ENCODE measurements at places on chromosomes 5 and 9.

- no peak for DNase-seq
These were observed 84.0 kb upstream of the ARAP3 start for GRCh38 chr5:141765896-141766551.

DNA sequence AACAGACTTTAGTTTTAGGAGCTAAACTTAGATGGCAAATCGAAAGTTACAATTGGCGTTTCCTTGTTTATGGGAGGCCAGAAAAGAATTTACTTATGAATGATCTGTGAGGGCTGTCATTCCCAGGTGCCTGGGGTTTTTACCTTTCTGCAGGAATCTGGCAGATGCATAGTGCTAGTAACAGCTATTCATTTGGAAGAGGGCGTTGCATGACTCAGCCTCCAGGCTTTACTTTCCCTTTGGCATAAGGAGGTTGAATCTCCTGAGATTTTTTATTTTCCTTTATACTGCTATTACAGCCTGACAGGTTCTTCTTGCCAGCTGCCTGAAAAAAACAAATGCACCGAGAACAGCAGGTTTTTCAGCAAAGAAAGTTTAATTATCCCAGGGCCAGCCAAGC lies 30.0 kb downstream of the CARD6 start:
- no peak for DNase-seq

DNA sequence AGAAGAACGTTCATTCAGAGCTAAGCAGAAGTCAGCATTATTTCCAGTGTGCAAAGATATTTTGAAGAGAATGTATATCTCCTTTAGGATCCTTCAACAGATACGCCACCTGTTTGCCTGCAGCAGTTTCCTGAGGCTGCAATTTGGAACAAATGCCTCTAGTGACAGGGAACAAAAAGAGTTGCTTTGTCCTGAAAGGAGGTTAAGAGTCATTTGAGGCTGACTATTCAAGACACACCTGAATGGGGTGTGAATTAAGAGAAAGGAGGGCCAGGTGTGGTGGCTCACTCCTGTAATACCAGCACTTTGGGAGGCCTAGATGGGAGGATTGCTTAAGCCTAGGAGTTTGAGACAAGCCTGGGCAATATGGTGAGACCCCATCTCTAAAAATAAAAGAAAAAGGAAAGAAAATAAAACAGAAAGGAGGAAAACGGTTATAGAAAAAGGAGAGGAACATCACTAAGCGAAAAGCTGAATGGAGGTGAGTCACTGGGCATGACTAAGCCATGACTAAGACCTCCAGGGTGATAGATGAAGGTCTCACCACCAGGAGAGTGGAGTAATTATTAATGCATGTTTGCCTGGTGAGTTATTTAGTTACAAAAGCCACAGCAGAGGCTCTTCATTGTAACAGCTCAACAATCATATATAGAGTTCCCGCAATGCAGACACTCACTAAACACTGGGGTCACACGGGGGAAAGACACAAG lies 255.2 kb upstream of the TNC start:
- no peak for DNase-seq

DNA sequence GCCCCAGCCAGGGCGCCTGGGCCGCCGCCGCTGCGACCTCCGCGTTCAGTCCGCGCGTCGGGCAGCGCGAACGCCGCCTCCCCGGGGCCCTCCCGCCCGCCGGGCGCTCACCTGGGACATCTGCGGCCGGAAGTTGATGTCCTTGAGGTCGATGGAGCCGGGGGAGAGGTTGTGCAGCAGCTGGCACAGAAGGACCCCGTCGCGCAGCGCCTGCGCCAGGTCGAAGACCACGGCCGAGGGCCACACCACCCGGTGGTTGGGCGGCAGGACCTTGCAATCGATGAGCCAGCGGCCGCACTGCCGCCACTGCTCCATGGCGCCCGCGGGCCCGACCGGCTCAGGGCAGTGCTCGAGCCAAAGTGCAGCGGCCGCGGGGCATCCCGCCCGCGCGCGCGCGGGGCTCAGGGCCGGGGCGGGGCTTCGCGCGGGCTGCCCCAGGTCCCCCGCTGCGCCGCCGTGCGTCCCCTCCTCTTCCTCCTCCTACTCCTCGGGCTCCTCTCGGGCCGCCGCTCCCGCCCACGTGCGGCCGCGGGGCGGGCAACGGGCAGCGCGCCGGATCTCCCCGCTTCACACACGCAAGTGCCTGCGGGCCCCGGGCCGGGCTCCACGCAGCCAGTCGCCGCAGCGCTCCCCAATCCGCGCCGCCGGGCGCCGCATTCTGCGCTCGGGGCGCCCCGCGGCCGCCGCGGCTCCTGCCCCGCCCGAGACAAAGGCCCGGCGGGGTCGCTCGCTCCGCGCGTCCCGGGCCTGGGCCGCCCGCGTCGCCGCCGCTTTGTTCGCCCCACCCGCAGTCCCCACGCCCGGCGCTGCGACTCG lies at the start of gene VAV2:
Gene VAV2 (minus strand): TSS at position 361 of the 816 bp plus-strand sequence. CDS start 46 bp downstream, at position 315.
- DNase-seq: peak; percentile 68

GRCh38 chr9:76365028-76365427 lies 29.2 kb downstream of the RFK start:
- no peak for DNase-seq

GRCh38 chr5:58545912-58546311 lies 37.0 kb upstream of the RAB3C start:
- no peak for DNase-seq

GRCh38 chr5:31937703-31938102 lies 236.4 kb downstream of the GOLPH3 start:
- DNase-seq: no peak

DNA sequence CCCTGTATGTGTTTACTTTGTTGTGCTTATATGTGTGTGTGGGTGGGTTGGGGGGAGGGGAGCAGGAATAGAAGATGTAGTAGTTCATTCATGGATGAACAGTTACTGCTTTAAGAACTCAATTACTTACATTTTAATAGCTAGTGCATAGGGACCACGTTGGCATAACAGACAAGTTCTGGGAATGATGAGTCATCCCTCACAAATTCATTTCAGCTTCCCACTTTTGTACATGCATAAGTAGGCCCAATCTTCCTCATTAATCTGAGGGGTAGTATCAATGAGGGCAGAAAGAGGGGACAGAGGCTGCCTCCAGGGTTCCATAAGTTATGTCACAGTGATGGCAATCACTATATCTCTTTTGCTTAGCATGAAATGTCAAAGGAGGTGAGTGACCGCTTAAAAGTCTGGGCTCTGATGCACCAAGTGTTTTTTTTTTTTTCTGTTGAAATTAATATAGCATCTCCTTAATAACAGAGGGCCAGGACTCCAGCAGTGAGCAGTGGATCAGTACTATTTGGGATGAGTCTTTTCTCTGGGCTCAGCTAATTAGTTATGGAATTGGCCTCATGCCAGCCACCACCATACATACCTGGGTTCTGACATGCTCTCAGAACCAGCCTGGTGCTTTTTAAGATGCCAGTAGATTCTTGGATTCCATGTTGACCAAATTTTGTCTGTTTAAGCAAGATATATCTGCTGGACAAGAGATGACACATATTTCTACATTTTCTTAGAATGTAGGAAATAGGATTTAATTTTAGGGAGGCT lies 37.1 kb downstream of the PRDM6 start:
- DNase-seq: no peak

GRCh38 chr5:167709625-167710024 lies 581.8 kb upstream of the WWC1 start:
- no peak for DNase-seq

- no peak for DNase-seq
These were observed 109.3 kb downstream of the DCP2 start for GRCh38 chr5:113085880-113086409.

DNA sequence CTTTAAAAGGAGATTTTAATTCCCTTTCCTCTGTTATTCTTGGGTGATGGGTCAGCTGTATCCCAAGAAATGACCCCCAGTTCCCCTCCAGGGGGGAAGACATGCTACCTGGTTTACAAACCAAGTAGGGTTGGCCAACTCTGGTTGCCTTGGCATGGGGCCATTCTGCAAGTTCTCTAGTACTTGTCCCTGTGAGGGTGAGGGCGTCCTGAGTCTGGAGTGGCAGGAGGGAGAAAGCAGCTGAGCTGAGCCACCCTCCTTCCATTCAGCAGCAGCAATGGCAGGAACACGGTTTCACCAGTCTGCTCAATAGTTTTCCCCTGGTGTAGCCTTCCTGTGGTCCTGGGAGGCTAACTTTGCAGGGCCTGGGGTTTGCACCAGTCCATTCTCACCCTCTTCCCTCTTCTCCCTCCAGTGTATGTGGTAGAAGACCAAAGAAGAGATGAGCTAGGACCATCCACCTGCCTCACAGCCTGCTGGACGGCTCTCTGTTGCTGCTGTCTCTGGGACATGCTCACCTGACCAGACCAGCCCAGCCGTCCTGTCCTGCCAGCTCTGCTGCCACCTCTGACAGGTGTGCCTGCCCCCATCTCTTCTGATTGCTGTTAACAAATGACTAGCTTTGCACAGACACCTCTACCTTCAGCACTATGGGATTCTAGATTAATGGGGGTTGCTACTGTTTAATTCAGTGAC lies 59.9 kb downstream of the PFDN1 start:
- no peak for DNase-seq

- DNase-seq: peak; percentile 22
These were observed 21.1 kb downstream of the FAM219A start for GRCh38 chr9:34437006-34437925.

GRCh38 chr5:168423971-168424370 lies 62.3 kb upstream of the RARS1 start:
- DNase-seq: no peak

All from NCI-H774 (cell line).